ENCODE measurements at places on chromosomes 3 and 15.
A peak's percentile ranks its signal among the peaks of the same experiment; 100 is the strongest.

DNA sequence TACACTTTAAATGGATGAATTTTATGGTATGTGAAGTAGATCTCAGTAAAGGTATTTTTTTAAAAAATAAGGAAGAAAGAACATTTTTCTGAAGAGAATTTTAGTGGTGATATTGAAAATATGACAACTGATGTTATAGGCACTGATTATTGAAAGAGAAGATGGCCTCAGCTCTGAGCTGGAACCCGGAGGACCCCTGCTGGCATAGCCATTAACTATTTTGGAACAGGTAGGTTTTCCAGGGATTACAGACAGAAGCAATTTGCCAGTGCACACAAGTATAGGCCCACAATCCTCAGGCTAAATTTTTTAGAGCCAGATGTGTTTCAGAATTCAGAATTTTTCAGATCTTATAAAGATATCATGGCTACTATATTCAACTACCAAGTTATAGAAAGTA is 315.9 kb upstream of the GPR149 start:
- no peak for DNase-seq

GRCh38 chr15:61521953-61522352 is 292.9 kb upstream of the RORA start:
- peak; percentile 93 for DNase-seq

GRCh38 chr3:156792114-156792513 is 34.0 kb upstream of the LEKR1 start:
- no peak for DNase-seq

DNA sequence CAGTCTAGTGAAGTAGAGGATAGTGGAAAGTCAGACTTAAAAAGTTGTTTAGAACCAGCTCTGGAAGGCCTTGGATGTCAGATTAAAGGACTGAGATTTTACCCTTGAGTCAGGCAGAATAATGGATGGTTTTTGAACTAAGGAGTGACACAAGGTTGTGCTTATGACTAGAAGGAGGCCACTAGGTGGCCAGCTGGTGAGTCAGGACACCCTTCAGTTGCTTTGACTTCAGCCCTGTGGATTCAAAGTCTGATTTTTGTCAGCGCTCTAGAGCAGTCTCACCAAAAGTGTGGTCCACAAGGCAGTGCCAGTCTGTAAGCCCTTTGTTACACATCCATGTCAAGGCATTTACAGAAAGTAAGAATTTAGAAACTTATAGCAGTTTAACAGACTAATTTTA is 3.8 kb upstream of the GABPB1 start:
- DNase-seq: peak; percentile 38

- DNase-seq: no peak
Measured at GRCh38 chr15:94453227-94453988, 222.0 kb downstream of the MCTP2 start.

All from fibroblast of upper back skin (primary cell).